SIG-M5 (cell line): ENCODE measurements at places on chromosomes 4 and X.

- DNase-seq: no peak
These were observed 234.9 kb upstream of the CTSO start for GRCh38 chr4:156188596-156188995.

DNA sequence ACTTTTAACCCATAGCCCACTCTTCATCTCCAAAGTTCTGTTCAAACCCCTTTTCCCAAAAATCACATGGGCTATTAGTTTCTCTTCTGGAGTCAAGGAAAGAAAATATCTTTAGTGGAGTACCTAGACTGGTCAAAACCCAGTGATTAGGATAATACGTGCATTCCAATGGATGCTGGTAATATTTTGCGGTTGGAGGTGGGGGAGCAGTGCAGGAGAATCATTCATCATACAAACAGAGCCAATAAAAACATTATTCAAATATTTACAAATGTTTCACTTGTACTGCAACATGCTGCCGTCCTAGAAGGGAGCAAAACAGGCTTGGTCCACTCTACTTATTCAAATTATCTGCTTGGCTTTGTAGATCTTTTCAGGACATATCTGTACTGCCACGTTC, 57.2 kb upstream of the RAB9B start:
- DNase-seq: no peak

- no peak for DNase-seq
These were observed 119.2 kb upstream of the MAB21L2 start for GRCh38 chr4:150462743-150463142.

DNA sequence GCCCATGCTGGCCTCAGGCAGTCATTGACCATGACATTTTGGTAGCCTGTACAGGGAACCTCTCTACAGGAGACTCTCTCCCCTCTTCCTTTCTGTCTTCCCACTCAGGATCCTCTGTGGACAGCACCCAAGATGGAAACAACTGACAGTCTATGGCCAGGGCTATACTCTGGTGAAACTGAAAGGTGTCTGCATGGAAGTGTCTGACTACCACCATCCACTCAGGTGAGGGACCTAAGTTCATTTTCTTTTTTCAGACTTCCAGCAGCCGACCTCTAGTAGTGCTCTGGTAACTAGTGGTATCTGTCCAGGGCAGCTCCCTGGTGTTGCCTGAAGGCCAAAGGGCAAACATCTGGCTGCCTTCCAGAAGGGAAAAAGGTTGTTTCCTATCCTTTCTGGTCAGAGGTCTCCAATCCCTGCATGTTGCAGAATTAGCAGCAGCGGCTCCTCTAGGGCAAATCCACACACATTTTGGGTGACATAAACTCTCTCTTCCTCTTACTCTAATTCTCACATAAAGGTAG, 804.5 kb downstream of the C4orf33 start:
- DNase-seq: no peak

- no peak for DNase-seq
These were observed 648.5 kb upstream of the LCORL start for GRCh38 chr4:18670034-18670433.

DNA sequence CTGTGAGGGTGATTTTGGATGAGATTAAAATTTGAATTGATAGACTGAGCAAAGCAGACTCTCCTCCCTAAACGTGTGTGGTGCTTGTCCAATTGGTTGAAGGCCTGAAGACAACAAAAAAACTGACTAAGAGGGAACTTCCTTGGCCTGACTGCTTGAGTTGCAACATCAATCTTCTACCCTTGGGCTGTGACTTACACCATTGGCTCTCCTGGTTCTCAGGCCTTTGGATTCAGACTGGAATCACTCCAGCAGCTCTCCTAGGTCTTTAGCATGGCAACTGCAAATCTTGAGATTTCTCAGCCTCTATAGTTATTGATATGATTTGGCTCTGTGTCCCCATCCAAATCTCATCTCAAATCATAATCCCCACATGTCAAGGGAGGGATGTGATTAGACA, 49.7 kb upstream of the IGFBP7 start:
- no peak for DNase-seq

DNA sequence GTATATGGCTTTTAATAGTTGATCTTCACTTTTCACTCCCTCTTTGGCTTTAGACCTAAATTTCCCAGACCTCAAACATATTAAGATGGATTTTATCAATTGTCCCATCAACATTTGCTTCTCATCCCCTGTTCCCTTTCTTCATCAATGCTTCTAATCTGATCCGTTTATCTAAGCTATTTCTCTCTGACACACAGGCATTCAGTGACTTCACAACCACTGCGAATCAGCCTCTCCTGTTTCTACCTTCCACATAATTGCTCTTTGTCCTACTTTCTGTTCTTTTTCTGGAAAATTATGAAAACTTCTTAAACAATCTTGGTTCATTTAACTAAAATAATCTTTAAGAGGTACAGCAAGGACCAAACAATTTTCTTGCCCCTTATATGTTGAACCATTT, 115.2 kb downstream of the GLRA3 start:
- no peak for DNase-seq

DNA sequence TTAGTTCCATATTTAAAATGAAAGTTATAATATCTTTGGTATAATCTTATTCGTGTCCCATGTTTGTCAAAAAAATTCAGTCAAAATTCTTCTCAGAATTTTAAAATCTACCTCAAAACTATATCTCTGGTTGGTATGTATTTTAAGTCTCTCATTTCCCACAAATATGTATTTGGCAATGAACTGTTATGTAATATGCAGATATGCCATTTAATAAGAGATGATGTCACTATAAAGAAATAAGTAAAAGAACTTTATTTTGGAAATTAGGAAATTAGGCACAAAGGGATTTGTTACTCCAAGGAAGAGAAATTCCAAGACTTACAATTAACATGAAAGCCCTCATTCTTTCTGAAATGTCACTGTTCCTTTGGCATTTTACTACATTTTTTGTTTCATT, 15.3 kb downstream of the SNCA start:
- no peak for DNase-seq

GRCh38 chr4:152680988-152681603, 1.3 kb upstream of the TMEM154 start:
- no peak for DNase-seq

DNA sequence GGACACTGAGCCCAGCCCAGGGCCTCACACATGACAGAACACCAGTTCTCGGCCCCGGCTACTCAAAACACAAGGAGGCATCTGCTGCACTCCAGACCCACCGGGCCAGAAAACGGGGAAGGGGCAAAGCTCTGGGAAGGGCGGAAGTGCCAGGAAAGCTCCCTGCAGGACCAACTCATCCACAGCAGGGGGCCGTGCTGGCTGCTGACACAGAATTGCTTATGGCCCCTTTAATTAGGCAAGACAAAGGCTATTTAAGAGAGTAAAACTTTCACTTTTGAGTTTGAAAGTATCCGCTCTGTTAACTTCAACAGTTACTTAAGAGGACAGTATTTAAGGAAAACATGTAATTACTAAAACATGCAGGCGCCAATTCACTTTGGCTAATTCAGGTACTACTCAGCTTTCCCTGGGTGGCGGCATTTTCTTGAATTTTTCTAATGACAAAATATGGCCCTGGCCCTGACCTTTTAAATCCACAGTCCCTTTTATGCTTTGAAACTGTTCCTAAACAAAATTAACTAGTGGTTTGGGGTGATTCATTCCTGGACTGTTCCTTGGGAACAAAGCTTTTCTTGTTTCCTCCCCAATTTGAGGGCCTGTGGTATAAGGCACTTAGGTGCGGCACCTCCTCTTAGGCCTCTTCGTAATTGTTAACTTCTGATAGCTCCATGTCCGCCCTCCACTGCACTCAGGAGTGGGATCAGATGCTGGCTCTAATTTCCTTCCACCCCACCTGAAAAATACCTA, 40.4 kb downstream of the NSG1 start:
- no peak for DNase-seq

GRCh38 chr4:16334601-16335000, 108.3 kb upstream of the TAPT1 start:
- DNase-seq: no peak

DNA sequence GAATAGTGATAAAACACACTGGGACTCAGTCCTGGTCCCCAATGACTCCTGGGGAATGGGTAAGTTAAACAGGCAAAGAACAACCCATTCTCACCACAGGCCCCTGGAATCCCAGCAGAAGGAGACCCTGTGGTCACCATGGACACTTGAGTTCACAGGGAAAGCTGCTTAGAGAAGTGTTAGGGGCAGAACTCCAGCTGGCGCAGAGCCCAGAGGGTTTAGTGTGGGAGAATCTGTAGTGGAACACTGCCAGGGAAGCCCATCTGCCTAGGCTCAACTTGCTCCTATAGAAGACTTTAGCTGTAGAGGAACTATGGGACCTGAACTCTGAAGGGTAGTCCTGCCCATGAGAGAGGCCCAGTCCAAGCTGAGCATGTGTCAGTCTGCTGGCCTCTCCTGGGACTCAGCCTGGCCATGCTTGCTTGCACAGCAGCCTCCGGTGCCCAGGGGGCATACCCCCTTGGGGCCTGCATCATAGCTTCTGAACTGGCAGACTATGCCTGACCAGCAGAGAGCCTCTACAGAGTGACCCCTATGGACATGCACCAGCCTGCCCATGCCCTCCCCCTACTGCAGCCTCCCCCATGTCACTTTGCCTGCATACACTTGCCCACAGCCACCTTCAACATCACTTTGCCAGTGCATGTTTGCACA, 343.5 kb downstream of the IDS start:
- DNase-seq: no peak

- DNase-seq: no peak
These were observed 24.1 kb upstream of the MTM1 start for GRCh38 chrX:150544222-150544787.

DNA sequence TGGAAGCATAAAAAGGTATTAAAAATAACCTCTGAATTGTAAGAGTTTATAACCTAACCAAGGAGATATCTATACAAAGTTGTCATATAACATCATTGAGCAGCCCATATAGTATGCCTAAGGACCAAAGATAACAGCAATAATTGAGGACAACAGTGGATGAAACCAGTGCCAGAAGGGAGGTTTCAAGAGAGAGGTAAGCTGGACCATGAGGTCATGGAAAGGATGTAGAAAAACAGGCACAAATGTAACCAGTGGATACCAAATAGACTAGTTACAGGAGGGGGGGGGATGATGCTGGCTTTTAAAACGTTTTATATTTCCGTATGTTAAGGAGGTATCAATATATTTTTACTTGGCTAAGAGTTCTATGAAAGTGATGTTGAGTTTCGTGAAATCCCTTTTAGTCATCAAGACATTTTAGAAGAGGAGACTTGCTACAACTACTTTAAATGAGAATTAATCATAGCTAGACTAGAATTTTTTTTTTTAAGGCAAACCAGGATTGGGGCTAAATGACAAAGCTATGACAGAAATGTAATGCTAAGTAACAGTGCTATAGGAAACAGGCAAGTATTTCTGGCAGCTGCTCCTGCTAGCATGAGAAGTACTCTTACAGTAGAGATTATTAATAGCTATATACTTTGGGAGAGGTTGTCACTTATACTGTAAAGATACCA, 161.1 kb downstream of the FBXW7 start:
- no peak for DNase-seq
